ENCODE measurements at places on chromosomes 7 and 10.
A peak's percentile ranks its signal among the peaks of the same experiment; 100 is the strongest.

DNA sequence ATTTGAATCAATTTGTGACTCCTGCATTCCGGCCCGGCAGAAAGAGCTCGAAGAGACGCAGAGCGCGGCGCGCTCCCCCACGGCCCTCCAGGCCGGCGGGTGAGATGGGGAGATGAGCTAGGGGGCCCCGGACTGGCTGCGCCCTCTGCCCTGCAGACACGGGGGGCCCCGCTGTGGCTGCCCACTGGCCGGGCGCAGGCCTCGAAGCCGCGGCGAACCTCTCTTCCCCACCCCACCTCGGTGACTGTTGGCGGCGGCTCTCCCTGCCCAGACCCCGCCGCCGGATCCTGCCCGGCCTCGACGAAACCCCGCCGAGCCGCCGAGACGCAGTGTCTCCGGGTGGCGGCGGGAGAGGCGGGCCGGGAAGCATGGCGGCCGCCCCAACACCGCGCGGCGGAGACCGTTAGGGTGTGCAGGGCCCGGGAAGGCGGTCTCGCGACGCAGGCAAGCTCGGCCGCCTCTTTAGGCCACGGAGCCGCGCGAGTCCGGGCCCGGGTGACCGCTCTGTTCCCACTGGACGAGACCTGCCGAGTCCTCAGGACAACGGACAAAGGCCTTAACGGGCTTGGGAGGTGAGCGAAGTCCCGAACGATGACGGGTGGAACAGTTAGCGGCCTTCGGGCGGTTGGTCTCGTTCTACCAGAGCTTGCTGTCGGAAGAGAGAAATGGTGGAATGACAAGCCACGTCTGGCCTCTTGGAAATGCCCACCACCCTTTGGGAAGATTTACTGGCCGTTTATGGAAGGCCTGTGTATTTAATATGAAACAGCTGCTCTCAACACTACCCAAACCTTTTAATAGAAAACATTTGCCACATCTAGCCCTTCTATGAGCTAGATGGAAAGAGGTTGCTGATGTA, 24.3 kb downstream of the NUP42 start:
- DNase-seq, result no peak

- DNase-seq, result no peak
These were observed 66.1 kb downstream of the MCMBP start for GRCh38 chr10:119806334-119807130.

DNA sequence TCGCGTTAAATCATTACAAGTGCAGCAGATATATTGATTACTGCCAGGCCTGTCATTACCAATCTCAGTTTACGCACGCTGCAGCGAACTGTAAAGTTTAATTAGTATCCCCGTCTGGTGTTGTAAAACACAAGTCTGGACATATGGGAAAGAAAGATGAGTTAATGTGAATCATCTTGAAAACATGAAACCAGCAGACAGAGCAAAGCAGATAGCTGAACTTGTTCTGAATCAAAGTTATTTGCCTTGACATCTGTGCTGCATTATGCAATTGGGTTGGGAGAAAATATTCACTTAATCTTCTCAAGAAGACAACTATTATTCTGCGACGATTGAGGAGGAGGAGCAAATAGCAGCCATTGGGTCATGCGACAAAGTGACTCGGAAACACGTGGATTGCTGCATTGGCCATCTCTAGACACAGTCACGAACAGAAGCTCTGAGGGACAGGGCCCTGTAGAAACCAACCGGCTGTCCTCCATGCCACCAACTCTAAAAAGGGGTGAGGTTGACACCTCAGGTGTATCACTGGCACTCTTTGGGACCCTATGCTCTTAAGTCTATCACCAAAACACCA, 156.3 kb upstream of the C7orf33 start:
- DNase-seq, result no peak

GRCh38 chr7:767580-767940, 40.5 kb upstream of the PRKAR1B start:
- DNase-seq, result peak; percentile 79

DNA sequence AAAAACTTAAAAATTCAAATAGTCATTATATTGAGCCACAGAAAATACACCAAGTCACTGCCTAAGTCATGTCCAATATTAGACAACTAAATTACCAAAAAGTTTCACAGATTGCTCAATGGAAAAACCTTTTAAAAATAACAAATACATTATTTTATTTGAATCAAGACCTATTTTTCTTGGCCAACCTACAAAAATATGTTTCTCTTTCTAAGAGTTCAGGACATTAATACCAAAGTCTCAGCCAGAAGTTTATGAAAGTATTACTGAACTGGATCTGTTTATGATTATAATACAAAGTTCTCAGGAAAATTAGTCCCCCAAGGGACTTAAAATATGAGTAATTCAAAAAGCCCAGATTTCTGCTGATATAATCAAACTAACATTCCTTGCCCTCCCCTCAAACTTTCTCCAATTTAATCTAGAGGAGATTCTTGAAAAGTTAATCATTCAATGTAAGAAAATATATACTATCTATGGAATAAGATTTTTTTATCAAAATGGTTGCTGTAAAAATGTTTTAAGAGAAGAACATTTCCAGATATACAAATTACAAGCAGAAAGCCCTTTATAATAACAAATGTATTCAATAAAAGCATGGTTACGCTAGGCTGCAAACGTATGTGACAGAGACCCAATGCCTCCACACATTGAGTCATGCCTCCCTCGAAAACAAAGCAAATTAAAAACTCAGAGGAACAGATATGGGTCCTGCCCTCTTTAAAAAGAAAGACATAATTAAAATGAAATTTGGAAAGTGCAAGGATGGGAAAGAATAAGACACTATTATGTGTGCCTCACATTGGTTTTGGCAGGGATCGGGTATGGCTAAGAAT, 381.6 kb downstream of the PARD3 start:
- DNase-seq, result no peak

GRCh38 chr7:28698840-28699239, 259.3 kb downstream of the TRIL start:
- no peak for DNase-seq

GRCh38 chr7:44961844-44962482, 16.9 kb downstream of the MYO1G start:
- peak; percentile 12 for DNase-seq

DNA sequence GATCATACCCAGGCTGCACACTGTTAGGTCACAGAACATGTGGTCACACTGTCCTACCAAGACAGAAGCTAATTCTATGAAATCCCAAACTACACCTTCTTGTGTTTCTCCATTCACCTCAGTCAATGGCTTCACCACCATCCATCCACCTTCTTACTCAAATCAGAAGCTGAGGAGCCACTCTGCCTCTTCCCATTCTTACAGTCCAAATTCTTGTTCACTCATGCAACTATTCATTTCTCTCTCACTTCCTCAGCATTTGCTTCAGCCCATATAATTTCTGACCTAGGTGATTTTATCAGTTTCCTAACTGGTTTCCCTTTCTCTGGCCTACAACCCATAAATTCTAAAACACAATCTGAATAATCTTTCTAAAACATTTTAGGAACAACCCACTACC, 229.2 kb downstream of the LRRN3 start:
- no peak for DNase-seq

GRCh38 chr7:6379886-6380285, 67.9 kb downstream of the DAGLB start:
- DNase-seq, result no peak

DNA sequence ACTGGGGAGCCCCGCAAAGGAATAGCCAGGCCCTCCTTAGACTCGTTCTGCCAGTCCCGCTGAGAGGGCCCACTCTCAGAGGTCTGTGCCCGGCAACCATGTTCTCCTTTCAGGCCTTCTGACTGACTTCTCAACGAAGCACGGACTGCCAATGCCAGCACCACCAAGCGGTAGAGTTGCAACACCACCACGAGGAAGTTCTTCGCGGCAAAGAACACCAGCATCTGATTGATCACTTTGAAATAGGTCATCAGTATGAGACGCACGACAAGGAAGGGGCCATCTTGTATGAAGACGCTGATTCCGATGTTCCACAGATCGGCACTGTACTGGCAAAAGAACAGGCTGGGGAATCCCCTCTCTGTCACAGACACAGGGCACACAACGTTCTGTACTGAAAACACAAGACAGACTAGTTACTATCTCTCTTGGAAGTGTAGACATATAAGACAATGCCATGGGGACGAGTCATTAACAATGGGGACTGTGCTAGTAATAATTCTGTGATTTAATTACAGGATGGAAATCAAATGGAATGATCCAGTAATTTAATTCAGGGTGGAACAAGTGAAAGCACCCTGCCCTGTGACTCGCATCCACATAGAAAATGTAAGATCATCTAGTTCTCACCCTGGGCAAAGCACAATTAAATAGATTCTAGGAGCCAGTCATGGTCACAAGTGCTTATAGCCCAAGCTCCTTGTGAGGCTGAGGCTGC, 42.7 kb downstream of the TMEM26 start:
- DNase-seq, result no peak

GRCh38 chr7:147829016-147829415, 761.5 kb upstream of the C7orf33 start:
- DNase-seq, result no peak

DNA sequence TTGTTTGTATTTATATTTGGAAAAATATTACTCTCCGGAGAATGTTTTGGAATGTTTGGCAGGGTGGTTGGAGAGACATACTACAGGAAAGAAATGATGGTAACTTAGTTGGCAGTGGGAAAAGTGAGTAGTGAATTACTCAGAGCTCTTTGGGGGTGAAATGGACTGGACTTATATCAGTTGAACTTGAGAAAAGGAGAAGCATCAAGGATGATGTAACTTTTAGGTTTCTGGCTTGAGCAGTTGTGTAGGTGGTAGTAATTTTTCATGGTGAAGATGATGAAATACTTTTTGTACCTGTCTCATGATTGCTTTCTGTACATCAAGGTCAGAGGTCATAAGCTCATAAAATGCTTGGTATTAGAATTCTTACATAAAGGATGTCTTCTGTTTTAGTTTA, 617.2 kb downstream of the AUTS2 start:
- no peak for DNase-seq

- DNase-seq, result no peak
These were observed 2.4 kb upstream of the ASIC3 start for GRCh38 chr7:151045967-151046366.

DNA sequence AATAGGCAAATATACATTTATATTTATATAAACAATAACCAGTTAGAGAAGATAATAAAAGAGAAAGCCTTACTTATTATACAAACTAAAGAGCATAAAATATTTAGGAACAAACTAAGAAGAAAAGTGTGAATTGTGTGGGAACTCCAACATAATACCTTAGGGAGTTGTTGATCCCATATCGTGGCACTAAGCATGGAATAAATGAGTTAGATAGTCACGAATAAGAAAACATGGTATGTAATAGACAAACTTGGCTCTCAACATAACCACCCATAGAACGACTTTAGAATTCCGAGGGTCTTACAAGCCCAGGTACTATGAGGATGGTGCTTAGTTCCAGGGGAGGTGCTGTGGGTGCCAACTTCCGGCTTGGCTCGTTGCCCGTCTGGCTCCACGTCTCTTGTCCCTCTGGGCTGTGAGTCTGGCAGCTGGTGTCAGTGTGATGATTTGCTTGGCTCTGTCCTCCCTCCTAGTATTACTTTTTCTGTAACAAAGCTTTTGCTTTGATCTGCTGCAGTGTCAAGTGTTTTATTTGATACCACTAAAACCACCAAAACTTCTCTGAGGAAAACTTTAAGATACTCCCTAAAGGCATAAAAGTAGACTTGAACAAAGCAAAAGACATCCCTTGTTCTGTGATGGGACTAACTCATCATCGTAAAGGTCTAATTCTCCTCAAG, 9.5 kb upstream of the RBM20 start:
- peak; percentile 79 for DNase-seq

- peak; percentile 1 for DNase-seq
These were observed 17.1 kb downstream of the GBX1 start for GRCh38 chr7:151150388-151150787.

- DNase-seq, result no peak
These were observed 65.5 kb downstream of the LRRC17 start for GRCh38 chr7:102978284-102978683.

- DNase-seq, result no peak
These were observed 130.0 kb downstream of the ICA1 start for GRCh38 chr7:8131694-8132605.

GRCh38 chr7:155371331-155371883, 73.7 kb downstream of the INSIG1 start:
- no peak for DNase-seq

DNA sequence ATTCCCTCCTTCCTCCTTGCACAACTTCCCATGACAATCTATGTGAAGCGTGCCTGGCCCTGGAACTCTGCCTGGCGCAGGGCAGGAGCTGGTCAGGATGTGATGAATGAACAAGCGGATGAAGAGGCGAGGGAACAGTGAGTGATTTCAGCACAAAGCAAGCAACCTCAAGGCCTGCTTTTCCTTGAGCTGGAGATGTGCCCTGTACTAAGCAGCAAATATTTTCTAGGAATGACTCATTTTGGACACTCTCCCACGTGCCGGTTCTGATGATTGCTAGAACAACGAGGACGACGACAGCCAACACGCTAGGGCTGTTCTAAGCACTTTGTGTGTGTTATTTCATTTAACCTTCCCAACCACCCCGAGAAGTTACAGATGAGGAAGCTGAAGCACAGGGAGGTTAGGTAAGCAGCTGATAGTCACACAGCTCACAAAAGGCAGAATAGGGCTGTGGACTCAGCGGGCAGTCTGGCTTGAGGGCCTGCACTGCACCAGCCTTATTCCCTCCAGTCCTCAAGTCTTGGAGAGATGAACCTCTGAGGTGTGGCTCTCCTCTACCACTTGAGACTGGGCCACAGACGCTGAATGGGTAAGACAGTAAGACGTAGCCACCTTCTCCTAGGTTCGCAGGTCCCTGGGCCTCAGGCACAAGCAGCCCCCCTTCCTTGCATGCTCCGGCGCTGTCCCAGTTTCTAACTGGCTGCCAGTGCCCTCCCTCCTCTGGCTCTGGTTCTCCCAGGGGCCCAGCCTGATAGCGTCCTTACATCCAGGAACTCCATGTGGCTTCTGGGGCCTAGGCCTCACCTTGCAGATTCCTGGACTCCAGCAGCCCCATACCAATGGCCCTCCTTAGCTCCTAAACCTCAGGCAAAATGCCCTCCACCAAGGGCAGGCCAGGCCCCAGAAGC, 59.0 kb downstream of the YKT6 start:
- no peak for DNase-seq

- no peak for DNase-seq
These were observed 32.6 kb upstream of the ORC5 start for GRCh38 chr7:104240401-104240800.

GRCh38 chr7:69095649-69096048, 502.6 kb upstream of the AUTS2 start:
- DNase-seq, result no peak

- no peak for DNase-seq
These were observed 2.9 kb downstream of the PKD2L1 start for GRCh38 chr10:100327007-100327717.
